Activated naive CD8-positive, alpha-beta T cell treated with anti-CD3 and anti-CD28 coated beads, Interleukin-2, amount 10 ng/mL, durations not matched to agents 7 days and 5 days (primary cell): ENCODE measurements at places on chromosomes 3 and 15. TPM values are rescaled to one million over a fixed set of nuclear protein-coding genes. Genes with fewer than 3 reads are reported as not detected.

Gene WDR76
- 71.4 TPM for total RNA-seq

Gene LEKR1
- 1.5 TPM for total RNA-seq

Gene SERINC4
- total RNA-seq = 0.14 TPM

Gene ZBTB38
- 50.1 TPM for total RNA-seq

Gene GPR156
- total RNA-seq = not detected

Gene ZPLD1
- total RNA-seq = not detected

Gene MAPKAPK3
- 176 TPM for total RNA-seq

Gene ITGB5
- total RNA-seq = 3.7 TPM

Gene CCR8
- 1.1 TPM for total RNA-seq

Gene DPPA2
- total RNA-seq = not detected

Gene ASB14
- not detected for total RNA-seq

Gene SPRED1
- total RNA-seq = 0.77 TPM

Gene ATRIP
- 17.0 TPM for total RNA-seq

Gene OR4F6
- total RNA-seq = not detected

Gene FEZF2
- total RNA-seq = not detected

Gene OCA2
- total RNA-seq = not detected

Gene ECE2
- total RNA-seq = not detected

Gene TGM4
- not detected for total RNA-seq

Gene XRN1
- total RNA-seq = 89.8 TPM

Gene VGLL3
- total RNA-seq = not detected

Gene LMAN1L
- total RNA-seq = 0.37 TPM

Gene TLR9
- 1.6 TPM for total RNA-seq

Gene LSAMP
- total RNA-seq = not detected

Gene NMD3
- 43.8 TPM for total RNA-seq

Gene NOP10
- total RNA-seq = 143 TPM

Gene FANCD2
- total RNA-seq = 78.8 TPM

Gene GOLGA6L7
- not detected for total RNA-seq

Gene KBTBD13
- total RNA-seq = not detected

Gene EHHADH
- 5.6 TPM for total RNA-seq

Gene SLC25A20
- 27.5 TPM for total RNA-seq

Gene RNU5B-1
- 27.3 TPM for total RNA-seq

Gene AADACL2
- total RNA-seq = not detected

Gene ANKRD63
- not detected for total RNA-seq

Gene FBXO40
- total RNA-seq = not detected

Gene ZNF717
- 15.3 TPM for total RNA-seq

Gene IL17RE
- 0.94 TPM for total RNA-seq

Gene LAMB2
- 1.2 TPM for total RNA-seq
